Activated naive CD4-positive, alpha-beta T cell treated with anti-CD3 and anti-CD28 coated beads, Interleukin-2, amount 50 U/mL, for 72 hours (primary cell): ENCODE measurements at places on chromosomes 1 and 21. TPM values are rescaled to one million over a fixed set of nuclear protein-coding genes. Genes with fewer than 3 reads are reported as not detected.
A peak's percentile ranks its signal among the peaks of the same experiment; 100 is the strongest.

DNA sequence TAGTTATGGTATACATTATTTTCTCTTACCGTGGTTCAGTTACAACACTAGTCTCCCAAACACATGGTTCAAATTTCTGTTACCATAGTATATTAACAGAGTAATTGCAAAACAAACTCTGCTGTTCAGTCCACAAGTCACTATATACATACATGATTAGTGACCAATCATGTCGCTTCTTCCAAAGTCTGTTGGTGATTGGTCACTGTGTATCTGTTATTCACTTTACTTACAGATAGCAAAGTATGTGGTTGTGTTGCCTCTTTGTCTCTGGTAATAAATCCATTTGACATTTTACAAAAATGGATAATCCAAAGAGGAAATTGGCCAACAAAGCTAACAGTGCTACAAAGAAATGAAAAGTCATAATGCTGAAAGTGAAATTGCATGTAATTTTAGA is 107.2 kb downstream of the RABGAP1L start:
- no peak for DNase-seq

DNA sequence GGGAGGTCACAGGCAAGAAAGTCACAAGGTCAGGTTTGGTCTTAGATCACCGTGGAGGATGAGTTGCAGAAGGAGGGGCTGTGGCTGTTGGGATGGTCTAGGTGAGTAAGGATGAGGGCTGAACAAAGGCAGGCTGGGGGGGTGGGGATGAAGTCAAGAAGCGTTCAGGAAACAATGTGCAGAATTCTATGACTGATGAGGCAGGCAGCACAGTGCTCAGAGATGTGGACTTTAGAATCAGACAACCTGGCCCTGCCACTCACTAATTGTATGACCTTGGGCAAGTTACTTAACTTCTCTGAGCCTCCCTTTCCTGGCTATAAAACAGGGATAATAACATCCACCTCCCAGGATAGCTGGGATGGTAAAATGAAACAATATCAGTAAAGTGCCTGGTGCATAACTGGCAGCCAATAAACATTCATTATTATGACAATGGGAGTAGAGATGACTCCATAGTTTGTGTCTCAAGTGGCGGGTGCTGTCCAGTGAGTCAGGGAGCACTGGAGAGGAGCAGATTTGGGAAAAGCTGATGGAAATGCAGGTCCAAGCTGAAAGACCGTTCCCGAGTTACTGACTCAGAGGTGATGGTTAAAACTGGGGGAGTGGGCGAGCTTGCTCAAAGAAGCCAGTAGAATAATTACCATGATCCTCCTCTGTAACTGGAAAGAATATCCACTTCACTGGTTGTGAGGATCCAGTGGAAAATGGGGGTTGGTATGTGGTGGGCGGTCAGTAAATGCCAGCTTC is 2.1 kb downstream of the TIE1 start:
- no peak for DNase-seq

DNA sequence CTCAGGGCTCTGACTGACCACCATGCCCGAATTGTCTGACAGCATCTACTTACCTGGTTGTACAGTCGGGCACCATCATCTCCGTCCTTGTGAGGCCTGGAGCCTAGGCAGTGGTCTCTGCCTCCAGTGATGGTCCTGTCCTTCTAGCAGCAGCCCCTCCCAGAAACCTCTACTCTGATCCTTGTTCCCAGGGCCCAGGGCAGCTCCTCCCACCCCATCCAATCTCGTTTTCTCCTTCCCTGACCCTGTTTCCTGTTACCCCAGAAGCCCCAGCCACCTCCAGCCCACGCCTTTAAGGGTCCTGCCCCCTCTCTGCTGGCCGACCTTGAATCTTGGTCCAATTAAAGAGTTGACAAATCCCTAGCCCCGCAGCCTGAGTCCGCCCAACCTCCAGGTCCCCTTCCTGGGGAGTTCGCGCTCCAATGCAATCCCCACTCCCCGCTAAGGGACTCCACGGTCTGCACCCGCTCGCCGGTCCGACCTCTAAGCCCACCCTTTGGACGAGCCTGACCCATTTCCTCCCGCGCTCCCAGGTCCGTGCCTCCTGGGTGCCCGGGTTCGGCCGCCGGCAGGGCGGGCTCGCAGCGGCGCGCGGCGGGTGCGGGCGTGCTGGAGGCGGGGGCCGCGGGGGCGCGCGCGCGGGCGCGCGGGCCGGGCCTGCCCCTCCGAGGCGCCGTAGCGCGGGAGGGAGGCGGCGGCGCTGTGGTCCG is at the start of gene B4GALT2:
Gene B4GALT2 (plus strand): TSS at position 660 of the 710 bp plus-strand sequence. CDS start 1,951 bp downstream, outside the sequence.
- peak; percentile 65 for DNase-seq

GRCh38 chr1:11585389-11585788 is 68.8 kb downstream of the FBXO2 start:
- DNase-seq, result no peak

- DNase-seq, result no peak
Observed at GRCh38 chr21:35503671-35504070, 454.6 kb upstream of the RUNX1 start.

GRCh38 chr1:1430114-1430982 is 5.1 kb upstream of the VWA1 start:
- no peak for DNase-seq

- DNase-seq, result no peak
Observed at GRCh38 chr1:180167721-180168467, 13.2 kb downstream of the QSOX1 start.

- DNase-seq, result no peak
Observed at GRCh38 chr1:61334718-61335589, 252.6 kb downstream of the NFIA start.

GRCh38 chr1:118925651-118926050 is 62.5 kb downstream of the TBX15 start:
- DNase-seq, result no peak

- no peak for DNase-seq
Observed at GRCh38 chr21:40689840-40690360, 157.1 kb downstream of the DSCAM start.

GRCh38 chr1:163747855-163748254 is 426.1 kb downstream of the NUF2 start:
- no peak for DNase-seq

- no peak for DNase-seq
Observed at GRCh38 chr1:162772571-162773154, 17.8 kb upstream of the HSD17B7 start.

GRCh38 chr21:28439788-28440187 is 552.9 kb downstream of the LTN1 start:
- DNase-seq, result no peak

DNA sequence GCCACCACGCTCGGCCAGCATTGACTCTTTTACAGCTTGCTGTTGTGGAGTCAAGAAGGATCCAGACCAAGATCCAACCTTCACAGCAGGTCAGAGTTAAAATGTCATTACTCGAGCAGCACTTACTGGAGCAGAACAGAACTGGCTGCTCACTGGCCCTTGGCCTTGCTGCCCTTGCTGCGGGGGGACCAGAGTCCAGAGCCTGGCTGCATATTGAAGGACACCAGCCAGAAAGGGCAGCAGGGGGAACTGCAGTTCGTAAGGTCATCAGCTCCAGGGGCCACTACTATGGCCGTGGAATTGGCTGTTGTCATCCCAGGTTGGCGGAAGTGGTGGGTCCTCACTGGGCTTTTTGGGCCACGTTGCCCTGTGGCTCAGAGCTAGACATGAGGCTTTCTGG is 15.3 kb upstream of the GPR137B start:
- no peak for DNase-seq

GRCh38 chr1:12432897-12433296 is 185.1 kb downstream of the DHRS3 start:
- no peak for DNase-seq

- no peak for DNase-seq
Observed at GRCh38 chr21:30684506-30684905, 34.1 kb downstream of the KRTAP21-3 start.

GRCh38 chr1:180892272-180892671 is 20.4 kb upstream of the KIAA1614 start:
- no peak for DNase-seq

DNA sequence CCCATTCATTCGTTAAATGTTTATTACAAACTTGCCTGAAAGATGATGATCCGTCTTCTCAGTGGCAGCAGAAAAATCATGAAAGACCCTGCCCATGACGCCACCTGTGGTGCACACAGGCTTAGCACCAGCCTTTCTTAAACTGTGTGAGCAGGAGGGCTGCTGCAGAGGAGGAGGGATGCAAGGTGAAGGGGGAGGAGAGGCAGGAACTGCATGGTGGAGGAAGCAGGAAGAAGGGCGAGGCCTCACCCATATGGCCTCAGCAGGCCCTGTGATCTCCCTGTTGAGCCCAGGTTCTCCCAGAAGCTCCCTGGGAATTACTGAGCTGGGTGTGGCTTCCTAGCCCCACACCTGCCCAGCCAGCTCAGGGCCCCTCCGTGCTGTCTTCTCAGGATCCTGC is 25.0 kb upstream of the RD3 start:
- DNase-seq, result no peak

GRCh38 chr1:183986941-183987340 is 50.6 kb downstream of the COLGALT2 start:
- DNase-seq, result no peak

DNA sequence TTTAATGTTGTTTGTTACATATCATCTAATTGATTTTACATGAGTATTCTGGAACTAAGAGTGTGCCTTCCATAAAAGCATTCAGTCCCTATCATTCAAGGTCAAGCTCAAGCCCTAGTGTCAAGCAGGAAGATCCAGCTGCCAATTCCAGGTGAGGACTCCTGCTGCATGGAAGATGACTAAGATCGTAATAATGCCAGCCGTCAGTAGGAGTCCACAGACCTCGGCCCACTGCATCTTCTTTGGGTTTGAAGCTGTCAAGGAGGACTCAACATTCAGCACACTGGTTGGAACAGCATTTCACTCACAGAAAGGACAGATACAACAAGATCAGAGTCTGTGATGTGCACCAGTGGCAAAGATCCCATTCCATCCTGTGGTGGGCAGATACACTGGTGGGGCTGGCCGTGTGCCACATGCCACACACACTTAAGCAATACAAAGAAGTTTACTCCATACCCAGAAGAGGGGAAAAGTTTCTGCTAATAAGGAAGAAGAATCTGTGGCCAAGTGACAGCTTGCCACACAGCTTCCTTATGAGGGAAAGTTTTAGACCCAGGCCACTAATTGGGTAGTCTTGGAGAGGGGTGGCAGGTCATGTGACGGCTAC is 160.4 kb downstream of the PIK3R3 start:
- no peak for DNase-seq

DNA sequence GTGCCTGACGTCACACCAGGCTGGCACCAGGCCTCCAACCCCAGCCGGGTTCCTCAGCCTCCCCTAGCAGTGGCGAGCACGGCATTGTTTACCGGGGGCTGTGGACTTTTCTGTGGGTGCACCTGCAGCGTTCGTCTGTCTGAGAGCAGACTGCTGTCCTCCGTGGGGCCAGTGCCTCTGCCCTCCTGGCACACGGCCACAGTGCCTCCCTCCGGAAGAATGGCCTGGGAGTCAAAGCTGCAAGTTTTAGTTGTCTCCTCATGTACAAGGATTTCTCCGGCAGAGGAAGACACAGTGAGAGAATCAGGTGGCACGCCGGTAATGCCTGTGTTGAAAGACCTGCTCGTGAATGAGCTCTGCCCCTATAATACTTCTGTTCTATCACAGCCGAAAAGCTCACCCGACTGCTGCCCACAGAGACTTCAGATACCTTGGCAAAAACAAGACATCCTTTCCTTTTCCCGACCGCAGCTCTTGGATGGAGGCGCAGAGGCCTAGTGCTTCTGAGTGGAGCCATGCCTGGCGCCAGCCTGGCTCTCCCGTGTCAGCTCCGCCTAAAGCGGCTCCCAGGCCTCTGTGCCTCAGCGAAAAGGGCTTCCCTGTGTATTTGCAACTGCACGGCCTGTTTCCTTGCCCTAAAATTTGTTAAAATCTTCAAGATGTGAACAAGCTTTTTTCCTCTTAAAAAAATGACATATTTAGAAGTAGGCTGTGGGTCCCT is 71.4 kb downstream of the AGPAT3 start:
- DNase-seq, result no peak

- DNase-seq, result no peak
Observed at GRCh38 chr1:50651476-50652263, 228.4 kb upstream of the DMRTA2 start.

GRCh38 chr1:34904236-34905097 is 25.0 kb downstream of the DLGAP3 start:
- DNase-seq, result no peak

GRCh38 chr1:2470290-2471158 is 5.6 kb upstream of the PLCH2 start:
- no peak for DNase-seq

DNA sequence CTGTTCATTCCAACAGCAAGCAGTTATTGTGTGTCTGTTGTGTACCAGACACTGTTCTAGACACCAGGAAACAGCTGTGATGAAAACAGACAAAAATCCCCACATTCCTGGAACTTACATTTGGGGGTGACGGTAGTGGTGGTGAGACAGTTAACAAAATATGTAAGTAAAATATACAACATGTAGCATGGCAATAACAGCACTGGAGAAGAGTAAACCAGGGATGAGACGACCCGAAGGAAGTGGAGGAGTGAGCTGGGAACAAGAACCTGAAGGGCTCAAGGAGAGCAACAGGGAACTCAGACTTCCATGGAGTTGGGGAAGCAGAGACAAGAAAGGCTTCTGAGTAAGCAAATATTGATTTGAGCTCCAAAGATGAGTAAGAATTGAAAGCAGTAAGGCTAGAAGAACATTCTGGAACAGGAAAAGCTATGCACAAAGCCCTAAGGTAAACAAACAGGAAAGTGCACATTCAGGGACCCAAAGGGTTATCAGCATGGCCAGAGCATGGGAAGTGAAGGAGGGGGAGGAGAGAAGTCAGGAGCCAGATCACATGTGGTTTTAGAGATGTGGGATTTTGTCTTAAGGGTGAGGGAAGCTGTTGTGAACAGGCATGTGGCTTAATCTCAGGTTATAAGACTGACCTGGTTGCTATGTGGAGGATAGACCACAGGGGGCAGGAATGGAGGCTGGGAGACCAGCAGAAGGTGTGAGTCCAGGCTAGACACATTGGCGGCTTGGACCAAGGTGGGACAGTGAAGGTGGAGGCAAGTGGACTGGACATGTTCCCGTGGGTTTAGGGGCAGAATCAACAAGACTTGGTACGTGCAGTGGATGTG is 7.3 kb downstream of the CSF1 start:
- DNase-seq, result no peak

- no peak for DNase-seq
Observed at GRCh38 chr1:51329443-51330325, 678 bp downstream of the TTC39A start.

- peak; percentile 82 for DNase-seq
Observed at GRCh38 chr1:27044613-27045151, 32.0 kb upstream of the TENT5B start.

Gene TEDDM1
- not detected for total RNA-seq

Gene RPL22
- 595 TPM for total RNA-seq

Gene AGRN
- 79.9 TPM for total RNA-seq

Gene GJA8
- not detected for total RNA-seq

Gene DCST1
- total RNA-seq, result not detected

Gene TDRD10
- not detected for total RNA-seq

Gene C8A
- not detected for total RNA-seq

Gene SEMA6C
- 2.8 TPM for total RNA-seq

Gene BCAR3
- 0.72 TPM for total RNA-seq

Gene EFNA3
- total RNA-seq, result 12.6 TPM
